ENCODE measurements at places on chromosomes 2 and 18. TPM values are rescaled to one million over a fixed set of nuclear protein-coding genes. Genes with fewer than 3 reads are reported as not detected.

- no peak for DNase-seq
These were observed 77.3 kb downstream of the TCF7L1 start for GRCh38 chr2:85210511-85210910.

DNA sequence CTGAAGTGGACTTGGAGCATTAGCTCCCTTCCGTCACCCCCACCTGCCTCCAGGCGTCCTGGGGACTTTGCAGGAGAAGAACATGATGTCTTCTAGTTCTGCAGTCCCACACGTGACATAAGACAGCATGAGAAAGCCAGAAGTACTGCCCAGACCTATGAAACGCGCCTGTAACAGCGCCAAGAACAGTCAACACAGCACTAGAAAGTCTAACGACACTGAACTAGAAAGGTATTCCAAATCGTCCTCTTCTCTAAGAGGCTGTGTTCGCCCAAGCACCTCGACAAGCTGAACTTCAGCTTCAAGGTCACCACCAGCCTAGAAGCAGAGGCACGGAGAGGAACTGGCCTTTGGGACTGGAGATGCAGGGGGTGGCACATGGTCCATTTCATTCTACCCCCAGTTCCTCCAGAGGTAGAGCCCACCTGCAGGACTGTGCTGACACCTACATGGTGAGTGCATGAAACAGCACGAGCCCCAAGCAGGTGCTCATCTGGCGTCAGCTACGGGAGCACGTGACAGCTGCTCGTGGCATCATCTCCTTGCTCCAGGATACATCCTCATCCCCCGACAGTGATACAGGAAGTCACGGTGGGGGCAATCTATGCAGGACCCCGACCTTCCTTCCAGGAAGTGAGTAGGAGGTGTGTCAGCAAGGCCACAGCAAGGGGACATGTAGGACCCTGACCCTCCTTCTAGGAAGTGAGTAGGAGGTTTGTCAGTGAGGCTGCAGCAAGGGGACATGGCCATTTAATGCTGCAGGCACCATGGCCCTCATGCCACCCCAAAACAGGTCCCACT lies 3.7 kb downstream of the HDAC4 start:
- no peak for DNase-seq

GRCh38 chr2:30414961-30415360 lies 32.1 kb upstream of the LCLAT1 start:
- DNase-seq = no peak

ALPP gene
- not detected for total RNA-seq

- no peak for DNase-seq
These were observed 89.6 kb downstream of the ACAA2 start for GRCh38 chr18:49723648-49724180.

Data from omental fat pad (tissue), 4 donors.